Stimulated activated CD4-positive, alpha-beta T cell treated with anti-CD3 and anti-CD28 coated beads, TNF-alpha, amount 100 ng/mL, for 24 hours (primary cell): ENCODE measurements at places on chromosomes 4 and X.

GRCh38 chr4:81808011-81808672 is 336.4 kb upstream of the RASGEF1B start:
- no peak for DNase-seq

DNA sequence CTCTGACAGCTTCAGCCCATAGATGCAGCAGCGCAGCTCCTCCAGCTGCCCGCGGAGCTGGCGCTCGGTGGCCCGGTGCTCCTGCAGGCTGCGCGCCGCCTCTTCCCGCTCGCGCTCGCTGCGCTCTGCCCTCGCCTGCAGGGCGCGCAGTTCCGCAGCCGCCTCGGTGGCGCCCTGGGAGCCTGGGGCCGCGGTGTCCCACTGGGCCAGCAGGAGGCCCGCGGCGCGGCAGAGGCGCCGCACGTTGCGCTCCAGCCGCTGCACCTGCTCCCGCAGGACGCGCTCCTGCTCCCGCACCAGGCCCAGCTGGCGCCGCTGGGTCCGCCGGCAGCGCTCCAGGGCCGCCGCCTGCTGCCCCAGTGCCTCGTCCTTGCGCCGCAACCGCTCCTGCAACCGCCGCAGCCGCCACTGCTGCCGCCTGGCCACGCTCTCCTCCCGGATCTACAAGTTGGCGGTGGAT is 10.1 kb downstream of the C4orf50 start:
- no peak for DNase-seq

DNA sequence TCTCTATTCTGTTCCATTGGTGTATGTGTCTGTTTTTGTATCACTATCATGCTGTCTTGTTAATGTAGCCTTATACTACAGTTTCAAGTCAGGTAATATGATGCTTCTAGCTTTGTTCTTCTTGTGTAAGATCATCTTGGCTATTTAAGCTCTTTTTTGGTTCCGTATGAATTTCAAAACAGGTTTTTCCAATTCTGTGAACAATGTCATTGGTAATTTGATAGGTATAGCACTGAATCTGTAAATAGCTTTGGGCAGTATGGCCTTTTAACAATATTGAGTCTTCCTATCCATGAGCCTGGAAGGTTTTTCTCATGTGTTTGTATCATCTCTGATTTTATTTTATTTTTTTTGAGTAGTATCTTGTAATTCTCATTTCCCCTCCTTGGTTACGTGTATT is 94.3 kb downstream of the ANAPC10 start:
- no peak for DNase-seq

DNA sequence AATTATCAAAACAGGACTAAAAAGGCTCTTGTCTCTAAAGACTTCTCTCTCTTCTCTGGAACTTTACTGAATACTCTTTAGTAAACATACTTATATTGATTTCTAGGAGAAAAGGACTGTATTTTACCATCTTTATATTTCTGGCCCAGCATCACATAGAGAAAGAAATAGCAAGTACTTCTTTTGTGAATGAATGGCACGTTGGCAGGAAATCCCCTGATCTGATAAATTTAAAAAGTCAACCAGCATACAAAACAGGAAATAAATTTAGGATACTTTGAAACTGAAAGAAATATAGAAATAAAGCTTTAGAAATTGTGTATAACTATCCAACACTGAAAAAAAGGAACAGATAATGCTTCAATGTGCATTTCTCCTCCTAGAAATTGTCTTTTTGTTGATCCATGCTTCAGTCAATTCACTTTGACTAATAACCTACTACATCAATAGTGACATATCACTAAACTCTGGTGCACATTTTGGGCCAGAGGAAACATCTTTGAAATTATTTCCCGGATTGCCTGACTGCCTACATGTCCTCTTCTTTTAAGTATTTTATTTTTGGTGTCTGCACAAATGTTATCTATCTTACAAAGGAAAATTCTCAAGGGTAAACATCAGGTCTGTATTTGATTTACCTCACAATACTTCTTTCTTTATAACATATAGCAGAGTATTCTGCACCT is 183.5 kb upstream of the FSTL5 start:
- DNase-seq, result no peak
